CD8-positive, alpha-beta memory T cell (primary cell): ENCODE measurements at places on chromosomes 3 and 15. TPM values are rescaled to one million over a fixed set of nuclear protein-coding genes. Genes with fewer than 3 reads are reported as not detected.

The KY gene
- polyA plus RNA-seq: 0.36 TPM

The HCN4 gene
- not detected for polyA plus RNA-seq

The NR1I2 gene
- 1.0 TPM for polyA plus RNA-seq

The EIF2A gene
- 41.5 TPM for polyA plus RNA-seq

The CLRN1 gene
- polyA plus RNA-seq: not detected

The KBTBD12 gene
- polyA plus RNA-seq: not detected

The COPB2 gene
- polyA plus RNA-seq: 64.0 TPM

The IGDCC3 gene
- polyA plus RNA-seq: not detected

The SCN11A gene
- polyA plus RNA-seq: not detected

The EXOSC7 gene
- 42.1 TPM for polyA plus RNA-seq

The APOD gene
- polyA plus RNA-seq: not detected

The SLC9C1 gene
- polyA plus RNA-seq: not detected

The TMC3 gene
- not detected for polyA plus RNA-seq

The TRAK1 gene
- polyA plus RNA-seq: 10.4 TPM

The PLCB2 gene
- 34.8 TPM for polyA plus RNA-seq

The CPLX3 gene
- polyA plus RNA-seq: not detected

The GOLGA6L9 gene
- 0.43 TPM for polyA plus RNA-seq

The VGLL3 gene
- polyA plus RNA-seq: not detected

The ZBTB20 gene
- 25.6 TPM for polyA plus RNA-seq

The TM4SF1 gene
- not detected for polyA plus RNA-seq

The ACAN gene
- not detected for polyA plus RNA-seq

The TFRC gene
- polyA plus RNA-seq: 15.9 TPM

The GABRG3 gene
- polyA plus RNA-seq: not detected

The FBXO40 gene
- not detected for polyA plus RNA-seq

The SLC12A1 gene
- not detected for polyA plus RNA-seq

The NOX5 gene
- polyA plus RNA-seq: not detected

The DNAH12 gene
- not detected for polyA plus RNA-seq

The SERINC4 gene
- polyA plus RNA-seq: 2.2 TPM

The DPPA2 gene
- not detected for polyA plus RNA-seq

The ATP13A5 gene
- polyA plus RNA-seq: not detected

The IL20RB gene
- polyA plus RNA-seq: 0.45 TPM

The PDZRN3 gene
- not detected for polyA plus RNA-seq

The HRH1 gene
- not detected for polyA plus RNA-seq

The TGM5 gene
- not detected for polyA plus RNA-seq

The CHAC1 gene
- polyA plus RNA-seq: not detected

The PPARG gene
- polyA plus RNA-seq: not detected

The SLC22A14 gene
- not detected for polyA plus RNA-seq

The BCHE gene
- polyA plus RNA-seq: not detected

The SIDT1 gene
- 23.9 TPM for polyA plus RNA-seq

The CPN2 gene
- not detected for polyA plus RNA-seq

The AADAC gene
- not detected for polyA plus RNA-seq

The GPR87 gene
- not detected for polyA plus RNA-seq
